ENCODE measurements at places on chromosomes 5 and 9.

DNA sequence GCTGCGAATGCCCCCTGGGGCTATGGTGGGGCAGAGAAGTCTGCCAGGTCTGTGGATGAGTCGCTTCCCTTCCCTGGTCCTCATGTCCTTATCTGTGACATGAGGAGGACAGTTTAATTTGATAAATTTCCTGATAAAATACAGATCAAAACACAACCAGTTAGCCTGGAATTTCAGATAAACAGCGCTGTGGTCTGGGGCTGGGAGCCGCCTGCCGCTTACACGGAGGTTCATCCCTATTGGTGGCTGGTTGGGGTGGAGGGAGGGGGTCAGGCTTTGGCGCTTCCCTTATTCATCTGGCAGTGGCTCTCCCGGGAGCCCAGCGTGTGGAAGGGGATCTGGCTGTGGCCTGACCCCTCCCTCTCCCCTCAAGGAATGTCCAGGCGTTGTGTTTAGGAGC is 17.9 kb downstream of the CRB2 start:
- no peak for DNase-seq

GRCh38 chr9:84502066-84502465 is 161.5 kb upstream of the SLC28A3 start:
- DNase-seq = no peak

- DNase-seq = no peak
Measured at GRCh38 chr5:113202287-113202686, 225.7 kb downstream of the DCP2 start.

DNA sequence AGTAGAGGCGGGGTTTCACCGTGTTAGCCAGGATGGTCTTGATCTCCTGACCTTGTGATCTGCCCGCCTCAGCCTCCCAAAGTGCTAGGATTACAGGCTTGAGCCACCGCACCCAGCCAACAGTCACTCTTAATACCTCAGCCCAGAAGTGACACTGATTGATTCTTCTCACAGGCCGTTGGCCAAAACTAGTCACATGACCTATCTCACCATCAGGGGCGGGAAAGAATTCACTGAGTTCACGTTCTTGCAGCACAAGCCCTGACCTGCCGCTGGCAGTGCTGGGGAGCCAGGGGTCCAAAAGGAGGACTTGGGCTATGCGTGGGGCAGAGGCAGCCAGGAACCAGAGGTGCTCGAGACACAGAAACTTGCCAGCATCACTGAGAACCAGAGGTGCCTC is 55.0 kb upstream of the CPLX2 start:
- no peak for DNase-seq

GRCh38 chr5:158198636-158199035 is 339.7 kb upstream of the CLINT1 start:
- DNase-seq = no peak

GRCh38 chr9:91302831-91303230 is 58.9 kb downstream of the AUH start:
- no peak for DNase-seq

DNA sequence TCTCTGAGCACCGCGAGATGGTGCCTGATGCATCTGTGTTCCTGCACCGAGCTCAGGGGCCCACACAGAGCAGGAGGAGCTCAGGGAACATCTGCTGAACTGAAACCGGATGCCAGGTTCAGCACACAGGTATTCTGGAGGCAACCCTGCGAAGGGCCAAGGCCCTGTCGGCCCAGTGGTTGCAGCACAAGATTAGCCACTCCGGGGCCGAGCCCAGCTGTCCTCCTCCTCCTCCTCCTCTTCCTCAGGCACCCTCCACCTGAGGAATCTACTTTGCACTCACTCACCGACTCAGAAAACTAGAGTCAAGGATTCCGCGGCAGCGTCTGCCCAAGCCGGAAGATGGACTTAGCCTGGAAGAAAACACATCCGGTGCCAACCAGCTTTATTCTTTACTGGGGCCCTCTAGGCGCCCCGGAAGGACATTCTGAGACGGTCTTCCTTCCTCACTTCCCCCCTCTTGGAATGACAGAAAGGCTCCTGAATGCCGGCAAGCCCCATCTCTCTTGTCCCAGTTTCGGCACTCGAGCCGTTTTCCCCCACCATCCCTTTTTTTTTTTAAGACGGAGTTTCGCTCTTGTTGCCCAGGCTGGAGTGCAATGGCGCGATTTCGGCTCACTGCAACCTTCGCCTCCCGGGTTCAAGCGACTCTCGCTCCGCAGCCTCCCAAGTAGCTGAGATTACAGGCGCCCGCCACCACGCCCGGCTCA is at the start of gene ZBTB6:
TSS of gene ZBTB6 (minus strand) at position 360 of the 710 bp plus-strand sequence. CDS start 1,251 bp downstream, outside the sequence.
- peak; percentile 41 for DNase-seq

DNA sequence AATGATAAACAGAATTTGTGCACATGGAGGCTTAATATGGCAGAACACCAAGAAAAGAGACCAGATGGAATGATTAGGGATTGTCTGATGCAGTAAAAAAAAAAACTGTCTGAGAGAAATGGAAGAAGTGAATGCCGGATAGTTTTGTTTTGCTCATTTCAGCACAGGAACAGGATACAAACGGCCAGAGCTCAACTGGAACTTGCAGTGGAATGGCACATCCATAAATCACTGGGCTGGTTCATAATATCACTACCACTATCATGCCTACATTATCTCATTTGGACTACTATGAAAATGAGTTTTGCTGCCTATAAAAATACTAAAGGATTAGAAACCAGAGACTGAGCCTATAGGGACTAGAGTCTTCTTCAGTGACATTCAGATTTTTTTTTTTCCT is 9.7 kb downstream of the PTAR1 start:
- DNase-seq = no peak

DNA sequence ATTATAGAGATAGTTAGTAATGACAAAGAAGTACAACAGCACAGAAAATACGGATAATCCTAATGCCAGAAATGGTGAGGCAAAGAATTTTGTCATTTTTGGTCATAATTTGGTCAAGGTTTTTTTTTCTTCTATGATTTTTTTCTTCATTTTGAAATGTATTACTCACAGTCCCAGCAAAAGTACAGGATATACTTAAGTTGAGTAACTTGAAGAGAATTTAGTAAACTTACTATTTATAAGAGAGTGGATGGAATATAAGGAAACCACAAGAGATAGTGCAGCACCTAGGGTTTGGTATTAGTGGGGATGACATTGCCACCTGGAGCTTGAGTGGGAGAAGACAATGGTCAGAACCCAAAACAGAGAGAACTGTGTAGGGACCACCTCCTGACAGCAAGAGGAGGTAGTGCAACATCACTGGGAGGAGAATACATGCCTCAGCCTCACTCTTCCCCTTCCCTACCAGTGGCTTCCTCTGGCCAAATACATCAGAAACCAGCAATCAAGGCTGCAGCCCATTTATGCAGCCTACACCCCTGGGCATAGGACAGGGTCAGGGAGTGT is 434.5 kb upstream of the TRPC7 start:
- DNase-seq = no peak

GRCh38 chr9:130256644-130257043 is 8.9 kb upstream of the HMCN2 start:
- no peak for DNase-seq

- no peak for DNase-seq
Measured at GRCh38 chr5:132019857-132020555, 8.5 kb upstream of the ACSL6 start.

GRCh38 chr5:100777680-100778300 is 125.3 kb downstream of the ST8SIA4 start:
- no peak for DNase-seq

DNA sequence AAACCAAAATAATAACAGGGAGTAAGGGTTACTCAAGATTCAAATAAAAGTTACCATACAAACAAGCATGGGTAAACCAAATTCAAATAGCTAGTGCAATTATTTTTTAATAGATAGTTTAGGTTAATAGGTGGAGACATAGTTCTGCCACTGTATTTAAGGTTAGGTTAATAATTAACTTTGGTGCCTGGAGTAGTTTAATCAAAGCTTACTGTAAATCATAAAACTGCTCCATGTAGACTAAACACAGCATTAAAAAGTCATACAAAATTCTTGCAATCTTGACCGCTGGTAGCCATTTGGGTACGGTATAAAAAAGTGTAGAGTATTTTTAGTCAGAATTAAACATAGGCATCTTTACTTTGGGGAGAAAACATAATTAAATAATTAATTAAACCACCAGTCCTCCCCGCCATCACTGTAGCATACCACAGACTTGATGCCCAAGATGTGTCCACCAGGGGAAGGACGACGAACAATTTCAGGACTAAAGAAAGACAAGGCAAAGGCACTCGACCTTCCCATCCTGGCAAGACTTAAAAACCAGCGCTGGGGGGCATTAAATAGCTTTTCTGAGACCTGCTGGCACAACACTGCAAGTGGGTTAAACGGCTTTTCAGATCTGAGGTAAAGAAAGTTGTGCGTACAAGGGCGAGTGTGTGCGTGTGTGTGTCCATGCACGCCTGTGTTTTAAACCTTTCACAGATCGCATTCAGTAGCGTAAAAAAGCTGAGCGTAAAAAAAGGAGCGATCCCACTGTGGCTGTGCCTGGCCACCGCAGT is 2.9 kb downstream of the SEMA6A start:
- no peak for DNase-seq

DNA sequence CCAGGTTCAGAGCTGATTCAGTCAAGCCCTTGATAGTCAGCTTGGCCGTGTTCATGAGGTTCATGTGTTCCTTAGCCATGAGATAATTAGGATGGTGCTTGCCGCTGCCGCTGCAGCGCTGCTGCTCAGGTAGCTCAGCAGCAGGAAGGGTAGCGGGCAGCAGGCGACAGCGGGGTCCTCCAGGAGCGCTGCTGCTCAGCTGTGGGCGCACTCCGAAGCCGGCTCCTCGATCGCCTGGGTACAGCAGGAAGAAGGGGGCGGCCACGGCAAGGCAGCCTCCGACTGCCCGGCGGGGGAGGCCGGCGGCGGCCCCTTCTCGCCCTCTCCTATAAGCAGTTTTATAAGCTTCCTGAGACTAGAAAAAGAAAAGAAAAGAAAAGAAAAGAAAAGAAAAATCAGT is 1253.6 kb downstream of the EFNA5 start:
- no peak for DNase-seq

DNA sequence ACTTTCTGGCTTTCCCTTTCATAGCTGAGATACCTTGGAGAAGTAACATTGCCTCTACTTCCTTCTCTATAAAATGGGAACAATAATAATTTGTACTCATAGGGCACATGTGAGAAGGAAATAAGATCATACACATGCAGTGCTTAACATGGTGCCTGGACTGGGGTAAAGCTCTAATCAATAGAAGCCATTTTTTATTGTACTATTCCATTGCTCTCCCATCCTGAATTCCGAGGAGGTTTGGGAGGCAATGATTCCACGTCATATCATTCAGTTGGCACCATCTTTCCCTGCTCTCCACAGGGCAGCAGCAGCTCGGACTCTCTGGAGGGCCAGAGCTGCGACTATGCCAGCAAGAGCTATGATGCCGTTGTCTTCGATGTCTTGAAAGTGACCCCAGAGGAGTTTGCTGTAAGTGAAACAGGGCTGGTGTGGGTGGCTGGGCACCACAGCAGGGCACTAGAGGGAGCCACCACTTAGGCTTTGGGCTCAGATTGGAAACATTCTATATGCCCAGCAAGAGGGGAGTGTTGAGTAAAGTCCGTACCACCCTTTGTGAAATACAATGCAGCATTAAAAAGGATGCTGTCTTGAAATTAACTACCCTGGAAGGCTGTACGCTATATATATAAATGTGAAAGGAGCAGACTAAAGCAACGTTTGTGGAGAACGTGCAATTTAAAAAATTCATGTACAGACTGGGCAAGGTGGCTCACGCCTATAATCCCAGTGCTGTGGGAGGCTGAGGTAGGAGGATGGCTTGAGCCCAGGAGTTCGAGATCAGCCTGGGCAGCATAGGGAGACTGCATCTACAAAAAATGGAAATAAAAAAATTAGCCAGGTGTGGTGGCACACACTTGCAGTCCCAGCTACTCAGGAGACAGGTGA is 51.2 kb downstream of the RALGPS1 start:
- peak; percentile 16 for DNase-seq

GRCh38 chr5:53059281-53059680 is 50.3 kb downstream of the MOCS2 start:
- no peak for DNase-seq

- DNase-seq = no peak
Measured at GRCh38 chr5:175523292-175523691, 44.9 kb downstream of the SFXN1 start.

DNA sequence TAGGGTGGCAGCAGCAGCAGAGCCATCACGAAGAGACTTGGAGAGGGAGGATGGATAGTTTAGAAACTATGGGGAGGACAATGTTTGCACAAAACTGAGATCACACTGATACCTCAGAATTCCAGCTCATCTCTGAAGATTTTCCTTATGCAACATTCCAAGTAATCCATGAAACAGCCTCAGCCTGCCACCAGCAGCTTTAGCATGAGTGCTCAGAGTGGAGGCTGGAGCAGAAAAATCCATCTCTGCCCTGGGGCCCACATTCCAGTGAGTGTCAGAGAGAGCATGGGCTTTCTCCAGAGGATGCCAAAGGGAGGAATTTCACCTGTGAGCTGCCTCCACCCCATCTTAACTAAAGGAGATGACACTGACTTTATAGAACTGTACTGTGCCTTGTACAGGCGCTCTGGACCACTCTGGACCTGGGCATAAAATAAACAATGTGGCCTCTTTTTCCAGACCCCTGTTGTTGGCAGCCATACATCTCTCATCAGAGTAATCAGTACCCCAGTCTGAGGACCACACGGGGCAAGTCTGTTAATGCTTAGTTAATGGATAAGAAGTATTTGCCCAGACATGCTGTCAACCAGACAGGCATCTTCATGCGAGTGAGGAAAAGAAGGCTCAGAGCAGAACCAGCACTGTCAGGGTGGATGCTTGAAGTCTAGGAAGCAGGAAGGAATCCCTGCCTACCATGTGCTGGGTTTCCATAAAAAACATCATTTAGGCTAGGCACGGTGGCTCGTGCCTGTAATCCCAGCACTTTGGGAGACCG is 440.9 kb downstream of the ENC1 start:
- no peak for DNase-seq

DNA sequence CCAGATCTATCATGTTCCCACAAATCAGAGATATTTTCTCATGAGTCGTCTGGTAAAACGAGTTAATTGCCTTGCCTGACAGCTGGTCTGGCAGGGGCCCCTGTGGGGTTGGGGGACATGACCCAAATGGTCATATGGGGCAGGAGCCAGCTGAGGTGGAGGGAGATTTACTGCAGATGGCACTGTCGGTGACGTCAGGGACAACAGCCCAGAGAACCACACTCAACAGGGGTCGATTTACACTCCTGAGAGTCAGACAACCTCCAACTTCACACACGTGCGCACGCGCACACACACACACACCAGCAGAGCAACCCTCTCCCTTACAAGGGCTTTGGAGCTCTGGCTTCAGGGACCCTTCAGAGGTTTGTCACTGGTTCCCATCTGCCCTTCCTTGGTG is 23.4 kb upstream of the GABRP start:
- DNase-seq = no peak

- DNase-seq = no peak
Measured at GRCh38 chr5:15575666-15576065, 75.7 kb downstream of the FBXL7 start.
